ENCODE measurements at places on chromosomes 2 and 18.

GRCh38 chr2:148802448-148803220 lies 72.4 kb upstream of the KIF5C start:
- DNase-seq, result no peak

- DNase-seq, result no peak
Measured at GRCh38 chr2:19864381-19864780, 37.4 kb downstream of the TTC32 start.

GRCh38 chr18:11943551-11943950 lies 35.4 kb upstream of the MPPE1 start:
- no peak for DNase-seq

DNA sequence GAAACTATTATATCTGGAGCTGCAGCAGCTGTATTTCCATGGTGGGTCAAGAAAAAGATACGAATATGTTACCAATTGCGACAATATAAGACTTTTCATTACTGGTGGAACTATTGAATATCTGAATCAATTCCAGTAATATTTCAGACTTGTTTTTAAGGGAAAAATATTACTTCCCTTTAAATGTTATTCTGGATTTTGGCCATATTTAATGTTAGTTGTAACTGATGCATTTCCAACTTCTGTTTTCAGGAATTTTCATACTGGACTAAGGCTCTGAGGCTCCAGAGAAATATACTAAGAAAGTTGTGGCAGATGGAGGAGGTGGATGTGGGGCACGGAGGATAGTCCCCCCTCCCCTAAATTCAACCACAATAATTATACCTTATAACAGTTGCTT lies 555.2 kb upstream of the SETBP1 start:
- no peak for DNase-seq

GRCh38 chr2:38907743-38908562 lies 18.3 kb downstream of the ARHGEF33 start:
- no peak for DNase-seq

DNA sequence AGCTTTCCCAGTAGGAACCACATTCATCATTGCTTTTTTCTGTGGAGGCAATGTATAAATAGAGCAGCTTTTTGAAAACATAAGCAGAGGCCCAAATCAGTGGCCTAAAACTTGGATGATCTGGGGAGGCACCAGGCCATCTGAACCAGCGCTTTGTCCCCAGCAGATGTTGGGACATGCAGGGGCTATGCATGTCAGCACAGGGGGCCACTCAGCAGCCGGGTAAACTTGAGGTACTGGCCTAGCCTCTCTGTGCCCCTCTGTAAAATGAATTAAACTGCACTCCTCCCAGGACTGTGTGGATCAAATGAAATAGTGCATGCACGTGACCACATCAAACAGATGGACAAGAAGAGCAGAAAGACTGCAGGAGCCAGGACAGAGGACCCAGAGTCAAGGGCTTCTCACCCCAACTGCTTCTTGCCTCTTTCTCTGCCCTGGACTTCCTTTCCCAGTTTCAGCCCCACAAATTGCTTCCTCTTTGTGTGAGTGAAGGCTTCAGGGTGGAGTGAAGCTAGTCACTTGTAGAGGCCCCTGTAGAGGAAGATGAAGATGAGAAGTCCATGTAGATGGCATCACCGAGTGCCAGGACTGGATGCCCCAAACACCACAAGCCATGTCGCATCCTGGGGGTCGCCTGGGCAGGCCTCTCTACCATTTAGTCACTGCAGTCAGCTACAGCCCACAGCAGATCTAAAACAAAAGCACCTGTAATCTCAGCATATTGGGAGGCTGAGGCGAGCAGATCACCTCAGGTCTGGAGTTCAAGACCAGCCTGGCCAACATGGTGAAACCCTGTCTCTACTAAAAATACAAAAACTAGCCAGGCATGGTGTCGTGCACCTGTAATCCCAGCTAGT lies 53.2 kb downstream of the IMPA2 start:
- DNase-seq, result no peak

GRCh38 chr2:127039387-127040031 lies 67.4 kb downstream of the BIN1 start:
- no peak for DNase-seq

- DNase-seq, result no peak
Measured at GRCh38 chr2:15959331-15960153, 19.2 kb downstream of the MYCN start.

GRCh38 chr2:148486655-148487054 lies 157.9 kb upstream of the EPC2 start:
- no peak for DNase-seq

DNA sequence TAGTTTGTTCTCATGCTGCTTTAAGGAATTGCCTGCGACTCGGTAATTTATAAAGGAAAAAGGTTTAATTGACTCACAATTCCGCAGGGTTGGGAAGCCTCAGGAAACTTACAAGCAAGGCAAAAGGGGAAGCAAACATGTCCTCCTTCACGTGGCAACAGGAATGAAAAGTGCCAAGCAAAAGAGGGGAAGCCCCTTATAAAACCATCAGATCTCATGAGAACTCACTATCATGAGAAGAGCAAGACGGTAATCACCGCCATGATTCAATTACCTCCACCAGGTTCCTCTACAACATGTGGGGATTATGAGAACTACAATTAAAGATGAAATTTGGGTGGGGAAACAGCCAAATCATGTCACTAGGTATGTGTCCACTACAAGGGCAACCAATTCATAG lies 53.9 kb downstream of the MAP4K3 start:
- DNase-seq, result no peak

DNA sequence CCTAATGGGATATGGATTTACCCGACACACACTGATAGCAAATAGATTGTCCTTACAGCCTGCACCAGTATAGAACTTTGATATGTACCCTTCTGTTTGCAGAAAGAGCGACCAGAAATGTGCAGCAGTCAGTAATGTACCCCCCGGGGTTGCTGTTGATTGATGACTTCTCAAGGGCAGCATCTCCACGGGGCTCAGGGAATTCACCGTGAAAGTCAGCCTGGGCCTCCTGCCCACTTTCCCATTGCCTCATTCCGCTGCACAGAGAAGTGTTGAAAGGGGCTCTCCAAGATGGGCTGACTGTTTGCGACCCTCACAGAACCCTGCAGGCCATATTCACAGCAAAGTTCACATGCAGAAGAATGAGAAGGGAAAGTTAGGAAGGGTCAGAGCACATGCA lies 241.3 kb downstream of the PRKCE start:
- DNase-seq, result peak; percentile 23

GRCh38 chr2:170928036-170928823 lies 823 bp upstream of the GORASP2 start:
- peak; percentile 48 for DNase-seq

- no peak for DNase-seq
Measured at GRCh38 chr2:207332480-207333212, 166.9 kb upstream of the KLF7 start.

GRCh38 chr18:44047585-44047984 lies 633.1 kb upstream of the SETBP1 start:
- no peak for DNase-seq

DNA sequence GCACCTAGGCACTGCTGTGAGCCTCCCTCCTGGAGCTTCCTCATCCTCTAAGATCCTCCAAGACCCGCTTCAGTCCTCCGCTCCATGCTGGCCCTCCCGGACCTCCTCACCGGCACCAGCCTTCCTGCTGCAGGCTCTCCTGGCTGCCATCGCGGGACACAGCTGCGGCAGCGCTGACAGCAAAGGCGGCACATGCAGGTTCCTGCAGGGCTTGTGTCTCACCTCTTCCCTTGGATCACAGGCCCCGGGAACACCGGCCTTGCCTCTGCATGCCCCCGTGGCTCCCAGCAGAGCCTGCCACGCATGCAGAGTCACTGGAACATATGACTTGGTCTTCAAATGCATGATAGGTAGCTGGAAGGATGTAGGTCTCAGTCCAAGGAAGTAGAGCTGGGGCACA lies 67.2 kb downstream of the PTGR3 start:
- no peak for DNase-seq

DNA sequence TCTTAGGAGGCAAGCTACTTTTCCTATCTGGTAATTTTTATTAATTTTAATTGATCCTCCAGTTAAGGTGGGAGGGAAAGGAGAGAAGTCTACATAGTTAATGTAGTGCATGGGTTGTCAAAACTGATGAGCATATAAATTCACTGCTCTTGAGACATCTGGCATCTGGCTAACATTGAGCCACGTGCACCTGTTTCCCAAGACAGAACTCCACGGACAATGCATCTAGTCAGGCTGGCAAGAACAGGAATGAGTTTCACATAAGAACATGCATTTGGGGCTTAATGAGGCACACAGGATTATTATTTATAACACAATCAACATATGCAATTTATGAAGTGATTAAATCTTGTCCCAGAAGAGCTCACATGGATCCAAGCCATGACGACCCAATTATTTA lies 16.2 kb upstream of the RAB1A start:
- DNase-seq, result no peak

GRCh38 chr18:76592981-76593381 lies 97.9 kb upstream of the ZNF516 start:
- DNase-seq, result no peak

DNA sequence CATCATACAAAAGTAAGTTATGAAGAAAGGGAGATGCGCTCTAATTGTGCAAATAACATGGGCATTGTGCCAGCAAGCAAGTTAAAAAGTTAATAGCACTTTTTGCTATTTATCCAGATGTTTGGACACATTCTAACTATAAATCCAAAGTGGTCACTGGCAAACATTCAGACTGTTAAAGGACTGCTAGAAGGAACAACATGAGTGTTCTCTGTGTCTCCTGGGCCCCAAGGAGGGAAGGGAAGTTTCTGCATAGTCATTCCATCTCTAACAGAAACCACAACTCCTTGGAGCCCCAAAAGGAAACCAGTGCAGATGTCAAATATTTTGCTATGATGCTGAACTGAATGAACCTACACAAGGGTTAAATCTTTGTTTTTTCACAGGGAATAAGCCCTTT lies 213.3 kb upstream of the HNRNPA3 start:
- no peak for DNase-seq

GRCh38 chr2:103152556-103152955 lies 390.7 kb downstream of the TMEM182 start:
- no peak for DNase-seq

- no peak for DNase-seq
Measured at GRCh38 chr18:73746101-73746500, 401.5 kb downstream of the FBXO15 start.

- DNase-seq, result no peak
Measured at GRCh38 chr2:197487385-197487784, 12.3 kb downstream of the HSPD1 start.

DNA sequence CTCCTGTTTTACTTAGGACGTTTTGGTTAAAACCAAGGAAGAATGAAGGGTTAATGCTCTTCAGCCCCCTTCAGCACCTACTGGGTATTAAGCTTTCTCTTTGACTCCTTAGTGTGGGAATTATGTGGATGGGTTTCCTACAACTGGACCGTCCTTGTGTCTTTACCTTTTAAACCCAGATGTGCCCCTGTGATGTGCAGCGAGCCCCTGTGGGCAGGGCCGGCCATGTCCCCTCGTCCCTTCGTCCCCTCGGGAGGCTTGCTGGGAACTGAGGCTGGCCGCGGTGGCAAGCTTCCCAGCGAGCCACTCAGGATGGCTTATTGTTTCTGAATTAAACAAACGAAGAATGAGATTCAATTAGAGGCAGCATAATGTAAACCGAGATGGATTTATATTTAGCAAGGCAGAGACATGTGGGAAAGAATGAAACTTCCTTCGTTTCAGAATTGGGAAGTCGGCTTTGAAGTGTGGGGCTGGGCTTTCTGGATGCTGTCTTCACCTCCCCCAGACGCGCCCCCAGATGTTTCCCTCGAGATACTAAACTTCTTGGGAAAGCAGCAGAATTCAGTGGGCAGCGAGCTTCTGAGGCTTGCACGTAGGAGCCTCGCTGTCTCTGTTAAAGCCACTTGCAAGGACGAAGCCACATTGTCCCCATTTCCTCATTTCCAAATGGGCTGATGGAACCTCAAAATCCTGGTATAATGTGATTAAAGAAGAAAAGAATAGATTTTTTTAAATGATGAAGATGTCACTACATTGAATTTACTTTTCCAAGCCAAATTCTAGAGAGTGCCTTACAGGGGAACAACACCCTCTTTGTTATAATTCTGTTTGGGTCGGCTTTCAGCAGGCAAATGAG lies 146.0 kb downstream of the VAPA start:
- no peak for DNase-seq

GRCh38 chr2:199624958-199625357 lies 167.2 kb upstream of the SATB2 start:
- no peak for DNase-seq

DNA sequence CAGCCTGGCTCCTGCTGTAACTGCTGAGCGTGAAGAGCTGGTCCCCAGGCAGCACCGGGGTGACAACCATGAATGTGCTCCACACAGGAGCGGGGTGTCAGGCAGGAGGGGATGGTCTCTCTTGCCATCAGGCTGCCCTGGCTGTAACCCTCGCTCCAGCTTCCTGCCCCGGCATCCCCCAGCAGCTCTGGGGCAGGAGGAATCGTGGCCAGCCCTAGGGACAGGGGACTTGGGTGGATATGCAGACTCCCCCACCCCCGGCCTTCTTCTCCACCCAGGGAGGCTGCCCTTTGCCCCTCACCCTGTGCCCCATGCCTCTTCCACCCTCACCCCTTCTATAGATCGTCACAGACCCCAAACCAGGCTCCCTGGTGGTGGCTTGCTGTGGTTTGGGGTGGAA lies 69.4 kb upstream of the SMAD7 start:
- no peak for DNase-seq

GRCh38 chr2:72847534-72848315 lies 21.9 kb upstream of the EXOC6B start:
- DNase-seq, result no peak

GRCh38 chr18:76922107-76922506 lies 99.8 kb downstream of the ZNF236 start:
- peak; percentile 71 for DNase-seq

DNA sequence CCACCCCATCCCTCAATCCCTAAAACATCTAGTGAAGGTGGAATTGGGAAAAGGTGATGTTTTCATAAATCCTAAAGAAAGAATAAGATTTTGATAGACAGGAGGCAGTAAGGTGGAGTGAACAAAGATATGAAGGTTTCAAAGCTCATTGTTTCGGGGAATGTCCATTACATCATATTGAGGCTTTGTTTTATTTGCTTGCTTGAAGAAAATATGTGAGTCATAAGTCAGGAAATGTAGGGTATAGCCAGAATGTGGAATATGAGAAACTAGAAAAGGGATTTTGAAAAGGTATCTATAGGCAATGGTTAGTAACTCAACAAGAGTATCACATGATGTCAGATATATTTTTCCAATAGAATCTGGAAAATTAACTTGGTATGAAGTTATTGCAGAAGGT lies 1178.5 kb upstream of the ACVR2A start:
- no peak for DNase-seq

GRCh38 chr2:227606476-227606875 lies 7.8 kb downstream of the SCYGR2 start:
- DNase-seq, result no peak

- no peak for DNase-seq
Measured at GRCh38 chr2:236120141-236120601, 48.0 kb downstream of the GBX2 start.

- DNase-seq, result no peak
Measured at GRCh38 chr2:223868005-223868404, 30.6 kb upstream of the AP1S3 start.

GRCh38 chr18:41297740-41298139 lies 657.3 kb upstream of the PIK3C3 start:
- DNase-seq, result no peak

GRCh38 chr2:118693287-118693822 lies 154.1 kb downstream of the EN1 start:
- DNase-seq, result no peak

- no peak for DNase-seq
Measured at GRCh38 chr2:223019390-223019930, 32.5 kb upstream of the KCNE4 start.

Data from NCI-H2081 (cell line).